Right kidney (tissue), 9 donors: ENCODE measurements at places on chromosomes 4 and X.

DNA sequence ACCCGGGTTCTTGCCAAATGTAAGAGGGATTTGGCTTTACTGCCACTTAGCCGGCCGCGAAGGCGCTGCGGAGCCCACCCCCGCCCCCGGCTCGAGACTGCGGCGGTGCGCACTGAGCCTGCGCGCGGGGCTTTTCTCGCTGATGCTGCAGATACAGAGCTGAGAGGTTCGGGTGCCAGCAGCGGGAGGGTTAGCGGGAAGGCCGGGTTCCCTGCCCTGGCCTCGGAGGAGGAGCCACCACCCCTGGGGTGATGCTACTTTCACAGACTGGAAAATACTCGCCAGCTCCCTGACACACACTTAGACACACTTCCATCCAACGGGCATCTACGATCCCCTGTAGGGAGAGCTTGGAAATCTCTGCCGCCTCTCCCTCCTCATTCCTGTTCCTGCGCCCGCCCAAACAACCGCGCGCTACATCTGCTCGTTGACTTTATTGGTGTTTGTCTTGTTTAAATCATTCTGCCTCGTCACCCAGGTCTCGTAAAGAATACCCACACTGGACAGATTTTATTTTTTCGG lies 2.1 kb upstream of the PCDH7 start:
- DNase-seq, result peak; percentile 89

DNA sequence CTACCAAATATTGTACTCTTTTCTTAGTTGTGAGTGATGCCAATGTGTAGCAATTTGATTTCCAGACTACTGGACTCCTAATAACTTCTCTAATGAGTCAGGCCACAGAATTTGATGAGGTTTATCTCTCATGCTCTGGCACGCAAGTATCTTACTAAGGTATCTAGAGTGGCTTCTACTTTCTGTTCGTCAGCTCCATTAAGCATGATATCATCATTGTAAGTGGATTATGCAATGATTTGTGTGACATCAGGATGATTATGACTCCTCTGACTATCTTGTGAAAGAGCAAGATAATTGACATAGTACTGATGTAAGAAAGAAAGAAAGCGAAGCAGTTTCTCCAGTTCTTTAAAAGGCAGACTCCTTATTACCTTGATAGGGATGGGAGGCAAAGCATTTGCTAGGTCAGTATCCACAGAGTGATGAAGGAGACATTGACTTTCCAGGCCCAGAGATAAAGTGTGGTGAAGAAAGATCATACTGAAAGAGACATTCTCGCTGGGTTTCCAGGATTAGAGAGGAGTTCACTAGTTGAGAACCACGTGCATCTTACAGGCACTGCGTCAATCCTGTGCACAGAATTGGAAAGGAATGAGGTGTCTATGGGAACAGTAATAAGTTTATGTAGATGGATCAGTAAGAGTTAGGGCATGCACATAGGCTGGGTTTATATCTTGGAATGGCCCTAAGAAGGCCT lies 161.9 kb upstream of the STK26 start:
- no peak for DNase-seq

GRCh38 chrX:96682516-96682915 lies 2.1 kb upstream of the DIAPH2 start:
- no peak for DNase-seq

GRCh38 chr4:149645790-149646189 lies 169.9 kb downstream of the IQCM start:
- no peak for DNase-seq

GRCh38 chr4:48681856-48682255 lies 98.2 kb downstream of the FRYL start:
- no peak for DNase-seq

DNA sequence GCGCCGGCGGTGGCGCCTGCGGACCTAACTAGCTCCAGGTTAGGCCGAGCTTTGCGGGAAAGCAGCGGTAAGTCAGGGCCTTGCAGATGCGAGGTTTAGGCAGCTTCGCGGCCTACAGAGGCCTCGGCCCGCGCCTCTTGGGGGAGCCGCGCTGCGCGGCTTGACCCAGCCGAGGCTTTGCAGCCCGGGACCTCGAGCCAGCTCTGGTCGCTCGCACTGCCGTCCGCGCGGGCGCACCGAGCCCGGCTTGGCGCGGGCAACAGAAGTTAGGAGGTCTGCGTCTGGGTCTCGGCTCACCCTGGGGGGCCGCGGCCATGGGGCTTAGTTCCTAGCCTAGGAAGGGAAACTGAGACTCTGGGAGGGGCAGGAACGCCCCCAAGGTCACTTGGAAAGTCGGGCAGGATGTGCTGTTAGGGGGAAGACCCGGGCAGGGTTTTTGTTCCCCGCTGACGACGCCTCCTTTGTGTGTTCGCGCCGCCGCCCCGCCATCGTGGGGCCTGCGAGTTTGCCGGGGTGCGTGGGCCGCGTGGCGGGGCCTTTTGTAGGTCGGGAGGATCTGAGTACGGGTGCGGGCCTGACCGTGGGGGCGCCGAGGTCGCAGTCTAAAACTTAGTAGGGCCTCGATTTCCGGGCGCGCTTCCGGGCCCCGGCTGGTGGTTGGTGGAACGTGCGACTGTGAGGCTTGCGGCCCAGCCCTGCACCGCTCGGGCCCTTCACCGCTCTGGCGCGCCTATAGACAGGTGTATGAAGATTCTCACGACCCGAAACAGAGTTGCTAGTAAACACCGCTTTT lies 482 bp downstream of the RNF4 start:
- DNase-seq, result peak; percentile 91

GRCh38 chrX:40152173-40152711 lies 54.5 kb upstream of the BCOR start:
- DNase-seq, result peak; percentile 51

GRCh38 chr4:36824682-36825081 lies 419.9 kb upstream of the NWD2 start:
- no peak for DNase-seq

DNA sequence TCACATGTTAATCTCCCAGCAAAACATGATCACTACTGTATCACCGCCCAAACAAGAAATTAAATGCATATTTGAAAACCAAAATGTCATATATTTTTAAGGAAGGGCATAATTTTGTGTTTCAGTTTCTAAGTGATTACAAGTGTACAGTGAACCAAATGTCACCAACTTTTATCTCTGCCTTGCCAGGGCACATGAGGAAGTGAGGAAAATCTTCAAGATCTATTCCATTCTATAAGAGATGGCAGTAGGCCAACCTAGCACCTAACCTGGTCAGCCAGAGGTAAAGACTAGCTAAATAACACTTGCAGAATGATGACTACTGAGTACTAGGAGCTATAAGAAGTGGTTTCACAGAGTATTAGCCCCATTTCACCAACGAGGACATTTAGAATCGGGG lies 107.2 kb downstream of the ATP11C start:
- DNase-seq, result no peak

GRCh38 chrX:45762699-45763647 lies 562.3 kb upstream of the DIPK2B start:
- DNase-seq, result no peak

- DNase-seq, result no peak
Observed at GRCh38 chr4:6115342-6115741, 85.0 kb downstream of the JAKMIP1 start.

DNA sequence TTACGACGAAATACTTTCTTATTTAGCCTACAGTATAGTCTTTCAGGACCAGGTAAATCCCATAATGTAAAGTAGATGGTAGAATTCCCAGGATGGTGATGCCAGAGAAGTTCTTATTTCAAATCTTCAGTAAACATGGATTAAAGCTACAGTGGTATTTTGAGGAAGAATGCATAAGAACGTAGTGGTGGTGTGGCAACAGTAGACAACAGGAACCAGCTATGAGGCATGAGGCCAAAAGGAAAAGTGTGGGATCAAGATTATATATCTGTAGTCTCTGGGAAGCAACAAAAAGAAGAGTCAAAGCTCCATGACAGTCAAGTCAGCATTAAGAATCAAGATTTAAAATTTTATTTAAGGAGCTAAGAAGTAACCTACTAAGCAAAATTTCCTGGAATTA lies 60.2 kb downstream of the METTL14 start:
- DNase-seq, result no peak

DNA sequence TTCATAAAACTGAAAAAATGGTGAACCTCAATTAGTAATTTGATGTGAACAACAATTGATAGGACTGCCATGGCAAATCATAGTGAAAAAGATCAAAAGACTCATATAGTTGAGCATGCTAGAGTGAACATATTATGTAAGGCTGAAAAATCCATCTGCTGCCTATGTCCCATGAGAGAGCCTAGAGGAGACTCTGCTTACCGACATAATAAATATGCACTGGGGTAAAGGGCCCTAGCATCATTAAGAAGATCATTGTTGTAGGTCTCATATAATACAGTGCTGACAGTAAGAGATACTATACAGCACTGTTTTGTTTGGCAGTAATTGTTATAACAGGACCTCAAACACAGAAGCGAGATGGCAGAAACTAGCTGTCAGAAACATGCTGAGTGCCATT lies 229.0 kb downstream of the PABPC4L start:
- no peak for DNase-seq

- no peak for DNase-seq
Observed at GRCh38 chrX:130699618-130700017, 203.4 kb downstream of the ENOX2 start.

GRCh38 chr4:6538575-6538974 lies 36.4 kb upstream of the MAN2B2 start:
- no peak for DNase-seq

GRCh38 chrX:50913520-50913919 lies 3.0 kb downstream of the BMP15 start:
- no peak for DNase-seq

- DNase-seq, result no peak
Observed at GRCh38 chr4:76960014-76960413, 10.5 kb downstream of the SEPTIN11 start.

GRCh38 chr4:31362756-31363155 lies 642.6 kb downstream of the PCDH7 start:
- no peak for DNase-seq

GRCh38 chr4:24935856-24936255 lies 23.0 kb upstream of the CCDC149 start:
- no peak for DNase-seq

GRCh38 chr4:138242076-138242833 lies at the start of gene SLC7A11:
TSS of gene SLC7A11 (minus strand) at chr4:138242349. CDS start at chr4:138242069, 280 bp downstream.
- DNase-seq, result peak; percentile 47

- no peak for DNase-seq
Observed at GRCh38 chr4:162685410-162685809, 481.3 kb downstream of the NAF1 start.

GRCh38 chr4:12881945-12882584 lies 602.1 kb downstream of the RAB28 start:
- no peak for DNase-seq

- DNase-seq, result peak; percentile 66
Observed at GRCh38 chrX:53433651-53434639, at the start of gene HSD17B10. TSS of gene HSD17B10 (minus strand) at chrX:53434370. CDS start at chrX:53434345, 25 bp downstream.

- DNase-seq, result no peak
Observed at GRCh38 chrX:155027509-155028066, 944 bp downstream of the FUNDC2 start.
